CD8-positive, alpha-beta memory T cell (primary cell): ENCODE measurements at places on chromosomes 5 and 9. TPM values are rescaled to one million over a fixed set of nuclear protein-coding genes. Genes with fewer than 3 reads are reported as not detected.

Gene ZCCHC7
- 25.6 TPM for total RNA-seq

Gene FBXL7
- total RNA-seq: not detected

Gene HAPLN1
- not detected for total RNA-seq

Gene PCDHGB1
- not detected for total RNA-seq

Gene RPL35
- 2,058 TPM for total RNA-seq

Gene FOXD4L5
- not detected for total RNA-seq

Gene DNAH5
- not detected for total RNA-seq

DNA sequence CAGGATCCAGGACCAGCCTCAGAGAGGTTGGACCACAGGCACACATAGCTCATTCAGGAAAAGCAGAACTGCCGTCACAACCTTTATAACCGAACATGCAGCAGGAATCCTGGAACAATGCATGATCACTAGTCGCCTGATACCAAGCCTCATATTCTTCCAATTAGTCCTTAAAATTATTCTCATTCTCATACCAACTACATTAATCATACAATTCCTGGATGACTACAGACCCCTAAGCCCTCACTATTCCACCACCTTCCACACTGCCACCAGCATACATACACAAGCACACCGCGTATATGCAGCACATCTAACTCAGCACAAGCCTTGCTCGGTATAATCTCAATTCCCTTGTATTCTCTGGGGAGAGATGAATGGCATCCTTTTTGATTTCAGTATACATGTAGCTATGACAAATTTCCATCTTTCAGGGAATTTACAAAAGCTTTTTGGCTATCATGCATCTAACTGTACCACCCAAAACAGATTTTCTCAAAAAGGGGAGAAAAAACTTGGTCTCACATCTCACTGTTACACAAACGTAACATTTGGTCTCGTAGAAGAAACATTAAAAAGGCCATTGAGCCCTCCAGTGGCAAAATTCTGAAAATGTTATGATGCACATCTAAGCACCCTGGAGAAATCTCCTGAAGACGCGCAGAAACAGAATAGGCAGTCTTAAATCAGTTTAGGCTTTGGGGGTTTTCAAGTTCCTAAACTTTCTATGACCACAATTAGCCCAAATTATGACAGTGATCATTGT, 46.2 kb downstream of the MCTP1 start:
- no peaks in the 10 kb centered on the region for H3K4me1 ChIP-seq
- H3K4me3 ChIP-seq: no peak overlapping the region
- DNase-seq: no peak
- H3K27me3 ChIP-seq: no peaks in the 10 kb centered on the region
- no peak overlapping the region for H3K27ac ChIP-seq
- H3K36me3 ChIP-seq: no peaks in the 10 kb centered on the region

DNA sequence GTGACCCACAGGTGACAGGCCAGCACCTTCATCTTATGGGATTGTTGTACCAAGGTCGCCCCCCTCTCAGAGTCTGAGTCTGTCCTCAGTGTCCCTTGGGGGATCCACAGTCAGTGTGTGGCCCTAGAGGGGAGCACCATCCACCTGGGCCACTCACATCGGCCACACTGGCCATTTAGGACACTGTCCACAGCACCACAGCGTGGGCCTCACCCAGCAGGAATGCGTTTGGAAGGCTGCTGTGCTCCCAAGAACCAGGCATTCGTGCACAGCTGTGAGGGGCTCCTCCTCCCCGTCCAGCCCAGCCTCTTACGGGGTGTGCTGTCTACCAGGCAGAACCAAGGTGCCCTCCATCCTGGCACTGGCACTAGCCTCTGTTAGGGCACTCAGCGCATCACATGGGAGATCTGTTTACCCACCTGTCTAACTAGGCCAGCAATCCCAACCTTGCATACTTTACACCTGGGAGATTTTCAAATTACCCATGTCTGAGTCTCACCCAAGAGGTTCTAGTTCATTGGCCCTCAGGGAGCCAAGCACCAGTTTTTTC, 24.5 kb upstream of the UBE2QL1 start:
- no peak overlapping the region for H3K4me3 ChIP-seq
- no peaks in the 10 kb centered on the region for H3K36me3 ChIP-seq
- no peaks in the 10 kb centered on the region for H3K27me3 ChIP-seq
- H3K27ac ChIP-seq: no peak overlapping the region

- no peak for DNase-seq
- H3K27ac ChIP-seq: no peak overlapping the region
- H3K4me3 ChIP-seq: no peak overlapping the region
- no peaks in the 10 kb centered on the region for H3K36me3 ChIP-seq
- H3K4me1 ChIP-seq: no peaks in the 10 kb centered on the region
- H3K27me3 ChIP-seq: no peaks in the 10 kb centered on the region
These were observed 136.2 kb downstream of the LIFR start for GRCh38 chr5:38420246-38420645.

DNA sequence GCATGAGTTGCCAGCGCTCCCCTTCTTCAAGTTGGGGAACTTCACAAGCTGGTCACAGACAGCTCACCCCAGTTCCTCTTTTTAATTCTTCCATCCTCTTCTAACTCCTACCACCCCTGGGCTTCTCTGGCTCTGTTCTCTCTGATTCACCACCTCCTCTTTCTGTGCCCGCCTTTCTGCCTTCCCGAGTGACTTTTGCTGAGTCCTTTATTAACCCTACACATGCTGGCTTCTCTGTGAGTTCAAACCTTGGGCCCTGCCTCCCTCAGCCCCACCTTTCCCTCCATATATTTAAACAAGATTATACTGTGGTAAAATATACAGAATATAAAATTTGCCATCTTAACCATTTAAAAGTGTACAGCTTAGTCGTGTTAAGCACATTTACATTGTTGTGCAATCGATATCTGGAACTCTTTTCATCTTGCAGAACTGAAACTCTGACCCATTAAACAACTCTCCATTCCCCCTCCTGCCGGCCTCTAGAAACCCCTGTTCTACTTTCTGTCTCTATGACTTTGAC, 32.0 kb downstream of the SLC46A2 start:
- no peaks in the 10 kb centered on the region for H3K36me3 ChIP-seq
- no peaks in the 10 kb centered on the region for H3K4me1 ChIP-seq
- H3K27ac ChIP-seq: no peak overlapping the region
- H3K27me3 ChIP-seq: no peaks in the 10 kb centered on the region
- no peak for DNase-seq

GRCh38 chr9:125932012-125932411, 184.8 kb downstream of the PBX3 start:
- H3K4me3 ChIP-seq: no peak overlapping the region
- no peak overlapping the region for H3K27ac ChIP-seq
- peaks cover 7% of the 10 kb centered on the region for H3K36me3 ChIP-seq

- H3K4me3 ChIP-seq: no peak overlapping the region
- H3K27me3 ChIP-seq: no peaks in the 10 kb centered on the region
- no peaks in the 10 kb centered on the region for H3K36me3 ChIP-seq
These were observed 30.6 kb downstream of the NKX2-5 start for GRCh38 chr5:173204185-173204979.

DNA sequence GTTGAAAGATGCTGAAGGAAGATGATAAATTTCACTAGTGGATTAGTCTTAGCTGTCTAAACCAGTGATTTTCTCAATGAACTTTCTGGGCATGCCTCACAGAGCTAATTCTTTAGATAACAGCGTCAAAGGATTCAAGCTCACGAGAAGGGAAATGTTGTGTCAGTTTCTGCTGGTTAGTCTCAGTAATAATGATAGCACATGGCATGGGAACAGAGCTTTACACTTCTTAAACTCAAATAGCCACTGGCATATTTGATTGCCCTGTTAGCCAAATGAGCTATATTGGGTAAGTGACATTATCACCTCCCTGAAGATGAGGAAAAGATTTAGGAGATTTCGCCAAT, 139.3 kb upstream of the NR3C1 start:
- no peak for DNase-seq
- H3K4me1 ChIP-seq: no peaks in the 10 kb centered on the region
